ENCODE measurements at places on chromosomes 3 and 15.

DNA sequence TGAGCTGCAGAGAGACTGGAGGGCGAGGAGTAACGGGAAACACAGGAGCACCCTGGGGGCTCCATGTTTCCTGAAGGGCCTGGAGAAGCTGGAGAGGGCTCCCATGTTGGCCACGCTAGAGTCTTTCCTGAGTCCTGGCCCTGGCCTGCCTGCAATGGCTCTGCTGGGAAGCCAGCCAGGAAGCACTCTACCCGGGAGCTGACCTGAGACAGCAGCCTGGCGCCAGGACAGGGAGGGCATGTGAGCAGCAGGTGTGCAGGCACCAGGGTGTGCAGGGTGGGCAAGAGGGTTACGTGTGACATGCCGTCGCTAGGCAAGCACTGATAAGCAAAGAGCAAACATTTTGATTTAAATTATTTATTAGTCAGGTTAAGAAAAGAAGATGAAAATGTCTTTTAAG is 301.4 kb downstream of the OCA2 start:
- DNase-seq: no peak

DNA sequence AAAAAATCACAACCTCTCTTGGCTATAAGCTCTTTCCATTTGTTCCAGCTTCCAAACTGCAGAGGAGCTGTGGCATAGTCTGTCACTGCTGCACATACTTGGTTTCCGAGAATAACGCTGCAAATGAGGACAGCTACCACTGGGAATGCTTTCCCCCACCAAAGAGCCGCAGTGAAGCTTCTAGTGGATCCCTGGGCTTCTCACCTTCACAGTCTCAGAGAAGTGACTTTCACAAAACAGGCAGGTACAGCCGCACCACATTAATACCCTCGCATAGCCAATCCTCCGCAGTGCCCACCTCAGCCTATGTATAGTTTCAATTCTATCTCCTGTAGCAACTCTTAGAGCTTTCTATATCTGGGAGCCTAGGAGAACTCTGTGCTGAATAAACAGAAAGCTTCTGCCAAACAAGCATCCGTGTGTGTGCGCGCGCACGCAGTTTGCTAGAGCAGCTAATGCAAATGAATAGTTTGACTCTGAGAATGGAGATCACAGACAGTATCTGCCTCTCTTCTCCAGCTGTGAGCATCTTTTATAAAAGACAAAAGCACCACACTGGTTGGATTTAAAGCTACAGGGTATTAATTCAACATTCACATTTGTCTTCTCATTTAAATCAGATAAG is 81.9 kb upstream of the PLXND1 start:
- no peak for DNase-seq

DNA sequence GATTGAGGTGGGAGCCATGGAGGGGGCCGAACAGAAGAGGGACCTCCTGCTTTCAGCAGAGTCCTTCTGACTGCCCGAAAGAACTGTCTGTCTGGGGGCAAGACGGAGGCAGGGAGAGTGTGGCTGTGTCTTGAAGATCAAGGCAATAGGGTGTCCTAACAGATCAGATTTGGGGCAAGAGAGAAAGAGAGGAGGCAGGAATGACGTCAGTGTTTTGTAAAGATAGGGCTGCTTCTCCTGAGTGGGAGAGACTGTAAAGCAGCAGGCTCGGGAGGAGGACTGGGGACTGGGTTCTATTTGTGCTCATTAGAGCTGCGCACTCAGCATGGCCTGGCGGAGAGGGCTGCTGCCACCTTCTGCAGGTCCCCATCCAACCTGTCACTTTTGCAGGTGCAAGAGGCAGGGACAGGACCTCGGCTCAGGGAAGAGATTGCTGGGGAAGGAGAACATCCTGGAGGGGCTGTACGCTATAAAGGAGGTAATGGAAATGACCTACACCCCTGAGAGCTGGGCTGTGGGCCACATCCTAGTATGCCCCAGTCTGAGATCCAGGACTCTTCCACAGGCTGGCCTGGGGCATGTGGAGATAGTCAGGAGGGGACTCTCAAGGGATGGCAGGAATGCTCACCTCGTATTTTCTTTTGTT is 29.0 kb upstream of the FGD5 start:
- no peak for DNase-seq

GRCh38 chr3:171768281-171768900 is 41.9 kb downstream of the PLD1 start:
- no peak for DNase-seq

- DNase-seq: no peak
These were observed 65.9 kb downstream of the GPR176 start for GRCh38 chr15:39854161-39854560.

Measured in stimulated activated CD8-positive, alpha-beta memory T cell treated with anti-CD3 and anti-CD28 coated beads, Interleukin-2, amount 100 ng/mL, for 48 hours (primary cell).